ENCODE measurements at places on chromosomes 2 and 18.

DNA sequence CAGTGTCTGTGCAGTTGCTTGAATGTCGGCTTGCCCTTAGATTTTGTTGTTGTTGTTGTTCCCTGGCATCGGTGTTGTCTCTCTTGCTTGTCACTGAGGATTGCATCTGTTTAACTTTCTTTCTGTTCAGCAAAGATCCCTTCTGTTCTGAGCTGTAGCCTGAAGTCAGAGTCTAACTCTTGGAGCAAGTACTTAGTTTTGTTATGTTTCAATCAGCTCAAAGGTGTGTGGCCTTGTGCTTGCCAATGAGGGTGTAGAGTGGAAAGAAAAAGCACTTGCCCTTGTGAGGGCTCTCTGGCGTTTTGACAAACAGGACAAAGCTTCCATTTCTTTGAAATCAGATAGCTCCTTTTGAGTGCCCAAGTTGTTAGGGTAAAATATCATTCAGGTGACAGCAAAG is 757.1 kb upstream of the CDH7 start:
- no peak for DNase-seq

DNA sequence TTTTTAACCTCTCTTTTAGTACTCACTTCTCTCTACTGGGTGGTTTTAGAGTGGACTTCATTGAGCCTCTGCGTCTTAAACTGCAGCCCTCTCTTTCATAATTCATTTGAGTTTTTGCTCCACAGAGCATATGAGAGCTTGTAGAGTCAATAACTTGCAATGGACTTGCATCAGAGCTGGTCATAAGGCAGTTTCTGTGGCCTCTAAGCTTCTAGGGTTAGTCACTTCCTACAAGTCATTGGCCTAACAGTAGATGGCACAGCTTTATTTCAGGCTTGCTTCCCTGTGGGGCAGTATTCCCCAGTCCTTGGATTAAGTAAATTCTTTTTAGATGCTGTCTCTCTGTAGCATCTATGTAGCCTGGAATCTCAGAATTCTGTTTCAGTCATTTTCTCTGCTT is 1435.7 kb downstream of the LRP1B start:
- no peak for DNase-seq

- no peak for DNase-seq
These were observed 21.3 kb upstream of the ARL5A start for GRCh38 chr2:151849413-151850010.

- no peak for DNase-seq
These were observed 103.7 kb downstream of the CACNB4 start for GRCh38 chr2:151995161-151995557.

DNA sequence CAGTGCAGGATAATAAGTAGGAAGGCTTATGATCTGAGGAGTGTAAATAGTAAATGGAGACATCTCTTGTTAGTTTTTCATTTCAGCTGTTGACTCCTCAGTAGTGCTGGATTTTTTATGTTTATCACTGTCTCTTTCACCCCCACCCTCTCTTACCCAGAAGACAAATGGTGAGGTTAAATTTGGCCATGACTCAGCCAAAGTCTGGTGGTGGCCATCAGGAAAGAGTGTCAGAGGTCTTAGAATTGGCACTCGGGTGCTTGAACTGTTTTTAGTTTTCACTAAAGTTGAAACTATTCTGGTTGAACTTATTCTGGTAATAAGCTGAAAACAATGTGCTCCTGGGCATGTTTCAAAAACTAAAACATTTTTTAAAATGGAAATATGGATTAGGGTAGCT is 123.3 kb downstream of the FHOD3 start:
- DNase-seq, result no peak

- DNase-seq, result peak; percentile 51
These were observed 181.7 kb upstream of the SH3BP4 start for GRCh38 chr2:234770031-234770506.

GRCh38 chr2:101185085-101185484 is 33.9 kb upstream of the TBC1D8 start:
- no peak for DNase-seq

GRCh38 chr2:16272038-16272788 is 331.9 kb downstream of the MYCN start:
- no peak for DNase-seq

GRCh38 chr2:127014224-127014623 is 92.7 kb downstream of the BIN1 start:
- DNase-seq, result no peak

DNA sequence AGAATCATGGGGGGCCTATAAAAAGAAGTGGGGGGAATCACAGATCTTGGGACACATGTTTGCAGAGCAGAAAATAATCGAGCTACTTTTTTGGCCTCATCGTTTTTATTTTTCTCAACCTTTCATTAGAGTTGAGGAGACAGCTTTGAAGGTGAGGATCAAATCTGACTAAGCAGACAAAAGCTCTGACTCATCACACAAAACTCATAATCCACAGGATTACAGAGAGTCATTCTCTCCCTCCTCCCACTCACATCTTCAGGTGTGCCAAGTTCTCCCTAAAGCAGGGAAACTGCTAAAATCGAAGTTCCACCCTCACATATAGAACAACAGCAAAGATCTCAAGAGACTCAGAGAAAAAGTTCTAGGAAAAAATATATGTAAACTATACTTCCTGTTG is 15.6 kb downstream of the BAZ2B start:
- no peak for DNase-seq

DNA sequence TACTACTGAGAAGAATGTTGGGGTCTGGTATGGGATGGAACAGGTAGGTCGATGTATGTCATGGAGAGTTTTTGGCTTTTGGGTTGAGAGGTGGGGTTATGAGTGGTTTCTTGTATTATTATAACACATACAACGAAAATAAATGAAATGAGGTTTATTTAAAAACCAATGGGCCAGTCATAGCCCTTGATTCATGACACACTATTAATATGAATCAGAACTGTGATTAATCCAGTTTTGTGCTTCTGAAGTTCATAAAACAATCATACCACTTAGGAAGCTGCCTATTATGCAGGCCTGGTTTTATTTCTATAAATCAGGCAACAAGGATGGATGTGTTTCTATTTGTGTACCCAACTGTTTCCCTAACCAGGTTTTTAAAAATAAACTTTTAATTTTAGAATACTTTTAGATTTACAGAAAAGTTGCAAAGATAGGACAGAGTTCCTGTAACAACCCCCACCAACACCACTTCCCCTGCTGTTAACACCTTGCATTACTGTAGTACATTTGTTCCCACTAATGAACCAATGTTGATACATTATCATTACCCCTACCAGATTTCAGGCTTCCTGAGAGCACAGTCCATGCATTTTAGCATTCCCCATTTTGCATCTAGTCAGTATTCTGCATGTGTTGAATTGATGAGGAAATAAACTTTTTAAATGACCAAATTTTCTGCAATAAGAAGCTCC is 37.5 kb upstream of the NCOA1 start:
- no peak for DNase-seq

GRCh38 chr2:177172034-177172880 is 40.3 kb upstream of the HNRNPA3 start:
- no peak for DNase-seq

DNA sequence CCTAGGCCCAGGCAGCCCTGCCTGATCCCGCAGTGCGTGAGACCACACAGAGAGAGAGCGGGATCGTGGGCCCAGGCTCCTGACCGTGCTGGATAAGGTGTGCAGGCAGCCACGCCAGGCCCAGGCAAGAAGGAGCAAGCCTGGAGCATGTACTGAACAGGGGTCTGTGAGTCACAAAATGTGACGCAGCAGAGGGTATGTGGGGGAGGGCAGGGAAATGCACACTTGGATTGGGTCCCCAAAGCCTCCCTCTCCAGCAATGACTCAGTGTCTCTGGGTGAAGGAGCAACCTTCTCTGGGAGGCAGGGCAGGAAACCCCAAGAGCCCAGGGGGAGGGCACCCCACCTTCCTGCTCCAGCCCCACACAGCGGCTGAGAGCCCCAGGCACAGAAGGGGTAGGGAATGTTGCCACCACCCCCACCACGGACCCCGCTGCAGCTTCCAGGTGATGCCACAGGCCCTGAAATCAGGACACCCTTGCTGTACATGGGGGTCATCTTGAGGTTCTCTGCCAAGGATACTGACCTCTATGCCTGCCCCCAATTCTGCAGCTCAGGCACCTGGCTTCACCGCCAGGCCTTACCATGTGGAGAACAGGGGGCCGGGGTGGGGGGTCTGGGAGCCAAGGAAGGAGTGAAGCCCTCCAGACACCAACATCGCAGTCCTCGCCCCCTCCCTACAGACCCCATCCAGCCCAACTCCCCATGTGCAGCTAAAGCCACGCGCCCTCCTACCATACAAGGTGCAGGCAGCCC is 1.3 kb upstream of the GPC1 start:
- no peak for DNase-seq

DNA sequence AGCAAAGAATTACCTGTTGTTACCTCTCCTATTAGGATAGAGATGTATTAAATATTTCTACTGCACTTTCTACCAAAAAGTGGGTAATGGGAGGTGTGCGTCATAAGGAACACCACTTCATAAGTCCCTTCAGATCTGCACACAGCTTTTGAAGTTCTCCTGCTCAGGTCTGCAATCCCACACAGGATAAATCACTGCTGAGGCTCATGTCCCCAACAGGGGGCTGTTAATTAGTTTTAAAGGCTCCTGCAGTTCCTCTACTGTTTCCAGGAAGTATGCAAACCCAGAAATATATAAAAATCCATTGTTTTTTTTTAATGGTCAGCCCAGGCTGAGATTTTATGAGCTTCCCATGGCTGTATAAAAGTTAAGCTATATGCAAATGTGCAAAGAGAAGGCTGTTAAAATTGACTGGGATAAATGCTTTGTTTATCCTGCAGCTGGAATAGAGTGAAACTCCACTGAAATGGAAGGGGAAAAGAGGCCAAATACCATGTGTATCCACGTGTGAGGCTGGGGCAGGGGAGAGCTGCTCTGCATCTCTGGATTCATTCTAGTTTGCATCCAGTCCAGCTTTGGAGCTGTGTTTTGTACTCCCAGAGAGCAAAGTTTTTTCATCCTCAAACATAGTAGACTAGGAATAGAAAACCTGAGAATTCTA is 903.7 kb downstream of the TDRD15 start:
- no peak for DNase-seq

- DNase-seq, result no peak
These were observed 47.2 kb downstream of the SCG2 start for GRCh38 chr2:223554923-223555322.

GRCh38 chr2:63643486-63643885 is 54.7 kb downstream of the MDH1 start:
- DNase-seq, result no peak

DNA sequence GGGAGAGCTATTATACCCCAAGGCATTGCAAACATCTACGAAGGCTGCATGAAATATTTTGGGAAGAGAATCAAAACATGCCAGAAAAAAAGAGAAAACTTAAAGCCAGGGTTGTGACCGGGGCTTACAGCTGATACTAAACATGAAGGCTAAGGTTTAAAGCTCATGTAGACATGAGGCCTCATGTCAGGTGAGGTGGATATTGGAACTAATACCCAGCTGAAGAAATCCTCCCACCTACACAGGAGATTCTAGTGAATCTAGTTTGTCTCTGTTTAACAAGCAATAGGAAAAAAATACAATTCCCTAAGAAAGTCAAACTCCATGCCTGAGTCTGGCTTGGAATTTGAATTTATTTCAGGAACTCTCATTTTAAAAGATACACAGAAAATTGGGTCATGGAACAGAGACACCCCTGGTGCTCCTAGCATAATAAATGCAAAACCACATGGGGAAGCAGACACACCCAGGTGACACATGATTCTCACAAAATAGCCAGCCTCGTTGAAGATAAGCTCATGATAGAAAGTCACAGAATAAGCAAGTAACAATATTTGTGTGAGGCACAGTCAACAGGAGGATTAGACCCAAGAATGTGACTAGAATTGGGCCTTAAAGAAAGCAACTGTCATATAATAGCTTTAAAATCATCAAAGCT is 42.2 kb downstream of the UPP2 start:
- DNase-seq, result no peak

- no peak for DNase-seq
These were observed 294.2 kb downstream of the DYSF start for GRCh38 chr2:71747559-71747958.

- no peak for DNase-seq
These were observed 37.5 kb upstream of the MTCL1 start for GRCh38 chr18:8667846-8668245.

- no peak for DNase-seq
These were observed 443.3 kb downstream of the SOCS6 start for GRCh38 chr18:70732188-70732587.

GRCh38 chr2:148699830-148700229 is 55.3 kb downstream of the EPC2 start:
- no peak for DNase-seq

DNA sequence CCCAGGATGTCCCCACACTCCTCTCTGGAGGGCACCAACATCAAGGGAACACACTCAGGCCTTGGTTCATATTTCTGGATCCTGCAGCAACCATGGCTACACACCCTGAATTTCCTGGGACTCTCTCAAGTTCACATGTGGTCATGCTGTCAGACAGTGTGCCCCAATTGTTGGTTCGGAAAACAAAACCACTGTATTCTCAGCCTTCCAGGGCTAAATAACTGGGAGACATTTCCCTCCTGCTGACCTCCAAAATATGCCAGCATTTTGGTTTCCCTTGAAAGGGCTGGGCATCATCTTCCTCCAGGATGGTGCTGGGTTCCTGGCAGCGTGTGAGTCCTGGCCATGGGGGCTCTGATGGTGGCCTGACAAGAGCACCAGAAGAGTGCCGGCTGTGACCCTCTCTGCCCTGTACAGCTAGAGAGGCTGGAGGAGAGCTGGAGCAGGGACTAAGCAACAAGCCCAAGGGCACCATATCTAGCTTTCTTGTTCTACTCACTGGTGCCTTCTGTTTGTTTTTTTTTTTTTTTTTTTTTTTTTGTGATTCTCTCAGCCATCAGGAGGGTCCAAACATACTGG is 37.5 kb upstream of the WIPF1 start:
- DNase-seq, result no peak

- DNase-seq, result peak; percentile 69
These were observed 20.0 kb upstream of the SERPINB3 start for GRCh38 chr18:63681449-63682340.

GRCh38 chr18:961644-962355 is 57.1 kb downstream of the ADCYAP1 start:
- DNase-seq, result no peak

GRCh38 chr2:96258166-96259022 is 7.4 kb downstream of the TMEM127 start:
- DNase-seq, result no peak

- no peak for DNase-seq
These were observed 81.4 kb upstream of the ERBB4 start for GRCh38 chr2:212619954-212620353.

DNA sequence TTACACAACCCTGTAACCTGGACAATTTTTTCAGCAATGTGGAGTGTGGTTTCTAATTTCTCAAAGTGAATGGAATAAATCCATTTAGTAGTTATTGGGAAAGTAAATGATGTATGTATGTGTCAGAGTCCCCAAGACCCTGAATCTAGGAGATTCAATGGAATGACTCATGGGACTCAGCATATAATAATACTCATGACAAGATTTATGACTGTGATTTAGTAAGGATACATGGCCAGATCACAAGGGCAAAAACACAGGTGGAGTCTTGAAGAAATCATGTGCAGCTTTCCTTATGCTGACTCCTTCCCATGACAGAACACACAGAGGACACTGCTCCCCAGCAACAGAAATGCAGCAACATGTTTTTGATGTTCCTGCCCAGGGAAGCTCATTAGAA is 1877.7 kb upstream of the LRRTM1 start:
- no peak for DNase-seq

- DNase-seq, result no peak
These were observed 8.3 kb downstream of the DLX1 start for GRCh38 chr2:172093416-172094293.

Measured in left lobe of liver (tissue), 2 donors.